MCF 10A (cell line): ENCODE measurements at places on chromosomes 4 and X. TPM values are rescaled to one million over a fixed set of nuclear protein-coding genes. Genes with fewer than 3 reads are reported as not detected.

The ZNF732 gene
- total RNA-seq, result 0.47 and 0.88 TPM in 2 replicates

The CYSLTR1 gene
- 0.16 TPM in 1 of 2 replicates, not detected in the other for total RNA-seq

GRCh38 chr4:54318904-54319303 lies 89.8 kb downstream of the PDGFRA start:
- DNase-seq, result peak; percentile 52

DNA sequence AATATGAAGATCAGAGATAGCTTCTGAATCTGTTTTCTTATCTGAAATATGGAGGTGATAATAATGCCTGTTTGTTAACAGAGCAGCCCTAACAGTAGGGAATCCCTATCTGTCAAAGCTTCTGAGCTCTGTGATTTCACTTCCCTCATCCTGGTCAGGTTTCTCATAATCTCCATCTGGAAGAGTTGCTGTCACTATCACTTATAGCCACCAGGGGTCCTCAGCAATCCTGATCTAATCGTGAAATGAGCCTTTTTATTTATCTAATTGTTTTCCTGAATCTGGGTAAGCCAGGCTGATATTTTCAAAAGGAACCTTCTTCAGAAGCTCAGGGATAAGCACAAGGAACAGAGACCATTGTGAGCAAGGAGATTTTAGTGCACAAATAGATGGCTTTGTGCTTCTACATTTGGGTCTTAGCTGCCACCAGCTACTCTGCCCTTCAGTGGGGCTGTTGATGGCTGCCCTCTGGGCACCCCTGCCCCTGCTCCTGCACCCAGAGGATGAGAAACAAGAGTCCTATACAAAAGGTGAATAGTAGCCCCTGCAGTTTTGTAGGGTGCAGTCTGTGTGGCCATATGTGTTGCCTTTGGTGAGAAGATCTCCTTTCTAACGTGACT lies 196.4 kb upstream of the RADX start:
- peak; percentile 60 for DNase-seq

GRCh38 chrX:49129427-49129826 lies 5.9 kb upstream of the GPKOW start:
- DNase-seq, result no peak
